SW 1271 (cell line): ENCODE measurements at places on chromosomes 4 and X.

GRCh38 chr4:31023109-31023508 is 302.9 kb downstream of the PCDH7 start:
- no peak for DNase-seq

- no peak for DNase-seq
These were observed 454.7 kb downstream of the PPP4R3C start for GRCh38 chrX:27008486-27008885.

DNA sequence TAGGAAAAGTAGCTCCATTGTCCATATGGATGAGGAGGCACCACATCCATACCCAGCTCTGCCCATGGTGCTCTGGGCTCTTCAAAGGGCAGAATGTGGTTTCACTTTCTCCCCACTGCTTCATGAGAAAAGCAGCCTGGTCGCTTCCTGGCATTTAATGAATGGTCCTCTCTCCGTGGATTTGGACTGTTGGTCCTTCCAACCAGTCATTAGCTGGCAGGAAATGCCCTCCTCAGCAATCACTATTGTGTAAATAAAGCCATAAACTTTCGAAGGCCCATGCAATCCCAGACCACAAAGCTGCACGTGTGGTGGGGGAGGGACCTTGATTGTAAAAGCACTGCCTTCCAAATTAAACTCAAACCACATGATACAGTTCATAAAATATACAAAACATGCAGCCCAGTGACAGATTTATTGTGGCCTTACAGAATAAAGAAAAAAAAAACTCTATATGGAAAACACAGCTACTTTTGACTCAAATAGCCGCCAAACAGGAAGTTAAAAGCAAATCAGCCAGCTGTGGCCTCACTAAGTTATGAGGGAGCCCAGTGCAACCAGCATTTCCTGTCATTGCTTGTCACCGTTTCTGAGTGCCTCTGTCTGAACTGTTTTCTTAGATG is 8.1 kb downstream of the MBNL3 start:
- DNase-seq = peak; percentile 0

- peak; percentile 15 for DNase-seq
These were observed 628 bp downstream of the MXD4 start for GRCh38 chr4:2261110-2261852.

DNA sequence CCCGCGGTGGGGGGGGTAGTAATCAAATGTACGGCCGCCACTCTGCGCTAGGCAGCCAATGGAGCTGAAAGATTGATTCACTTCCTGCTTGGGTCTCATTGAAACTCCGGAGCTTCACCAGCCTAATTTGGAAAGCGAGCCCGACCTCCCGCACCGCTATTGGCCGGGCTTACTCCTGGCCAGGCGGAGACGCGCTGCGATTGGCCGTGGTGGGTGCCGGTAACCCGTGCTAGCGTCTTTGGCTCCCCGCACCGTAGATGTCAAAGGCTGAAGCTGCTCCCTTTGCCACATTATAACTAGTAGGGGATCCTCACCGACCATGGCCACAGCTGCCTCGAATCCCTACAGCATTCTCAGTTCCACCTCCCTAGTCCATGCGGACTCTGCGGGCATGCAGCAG is at the start of gene POU3F4:
Gene POU3F4 (plus strand): TSS at position 285 of the 400 bp plus-strand sequence. CDS start 35 bp downstream, at position 320.
- no peak for DNase-seq
